Endothelial cell (in vitro differentiated cells): ENCODE measurements at places on chromosomes 6 and 20. TPM values are rescaled to one million over a fixed set of nuclear protein-coding genes. Genes with fewer than 3 reads are reported as not detected.

The FOXA2 gene
- total RNA-seq, result 0.59 TPM

DNA sequence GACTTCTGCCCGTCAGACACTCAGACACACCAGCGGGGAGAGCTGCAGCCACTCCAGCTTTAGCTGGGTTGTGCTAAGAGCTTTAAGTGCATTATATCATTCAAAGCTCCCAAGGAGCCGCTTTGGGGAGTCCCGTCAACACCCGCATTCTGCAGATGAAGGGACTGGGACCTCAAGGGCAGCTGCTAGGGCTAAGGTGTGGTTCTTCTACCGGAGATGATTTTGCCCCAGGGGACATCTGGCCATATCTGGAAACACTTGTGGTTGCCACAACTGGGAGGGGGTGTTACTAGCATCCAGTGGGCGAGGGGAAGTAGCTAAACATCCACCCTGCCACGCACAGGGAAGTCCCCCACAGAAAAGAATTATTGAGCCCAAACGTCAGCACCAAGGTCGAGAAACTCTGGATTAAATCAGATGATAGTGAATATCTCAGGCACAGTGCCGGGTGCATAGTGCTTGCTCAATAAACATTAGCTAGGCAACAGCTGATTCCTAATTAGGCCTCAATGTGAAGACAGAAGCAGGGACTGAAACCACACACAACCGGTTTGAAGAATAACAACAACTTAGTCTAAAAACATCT, 29.6 kb downstream of the PMEPA1 start:
- H3K27me3 ChIP-seq, result peaks cover 16% of the 10 kb centered on the region
- H3K36me3 ChIP-seq, result peaks cover 32% of the 10 kb centered on the region
- H3K4me1 ChIP-seq, result peaks cover 78% of the 10 kb centered on the region
- no peak for DNase-seq
- no peak overlapping the region for H3K4me3 ChIP-seq

DNA sequence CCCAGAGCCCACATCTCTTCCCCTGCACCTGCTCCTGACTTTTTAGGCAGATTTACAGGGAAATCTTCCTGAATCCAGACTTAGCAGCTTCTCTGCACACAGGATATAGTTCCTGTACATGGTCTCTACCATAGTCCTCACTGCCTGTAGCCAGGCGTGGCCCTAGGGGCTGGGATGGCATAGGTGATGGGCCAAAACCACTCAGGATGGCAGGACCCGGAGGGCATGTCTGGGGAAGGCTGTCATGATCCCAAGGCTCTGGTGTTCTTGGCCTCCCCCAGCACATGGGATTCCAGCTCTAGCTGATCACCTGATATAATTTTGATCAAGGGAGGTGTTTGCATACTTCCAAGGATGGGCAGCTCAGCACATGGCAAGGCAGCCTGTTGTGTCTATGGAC, 58.0 kb downstream of the TOX2 start:
- H3K27ac ChIP-seq, result no peak overlapping the region
- peaks cover 2% of the 10 kb centered on the region for H3K4me1 ChIP-seq
- no peak for DNase-seq
- H3K27me3 ChIP-seq, result no peaks in the 10 kb centered on the region
- no peak overlapping the region for H3K4me3 ChIP-seq

- peaks cover 30% of the 10 kb centered on the region for H3K4me1 ChIP-seq
- H3K27me3 ChIP-seq, result no peaks in the 10 kb centered on the region
- no peak for DNase-seq
Measured at GRCh38 chr20:38452880-38453624, 17.9 kb upstream of the SNHG17 start.

DNA sequence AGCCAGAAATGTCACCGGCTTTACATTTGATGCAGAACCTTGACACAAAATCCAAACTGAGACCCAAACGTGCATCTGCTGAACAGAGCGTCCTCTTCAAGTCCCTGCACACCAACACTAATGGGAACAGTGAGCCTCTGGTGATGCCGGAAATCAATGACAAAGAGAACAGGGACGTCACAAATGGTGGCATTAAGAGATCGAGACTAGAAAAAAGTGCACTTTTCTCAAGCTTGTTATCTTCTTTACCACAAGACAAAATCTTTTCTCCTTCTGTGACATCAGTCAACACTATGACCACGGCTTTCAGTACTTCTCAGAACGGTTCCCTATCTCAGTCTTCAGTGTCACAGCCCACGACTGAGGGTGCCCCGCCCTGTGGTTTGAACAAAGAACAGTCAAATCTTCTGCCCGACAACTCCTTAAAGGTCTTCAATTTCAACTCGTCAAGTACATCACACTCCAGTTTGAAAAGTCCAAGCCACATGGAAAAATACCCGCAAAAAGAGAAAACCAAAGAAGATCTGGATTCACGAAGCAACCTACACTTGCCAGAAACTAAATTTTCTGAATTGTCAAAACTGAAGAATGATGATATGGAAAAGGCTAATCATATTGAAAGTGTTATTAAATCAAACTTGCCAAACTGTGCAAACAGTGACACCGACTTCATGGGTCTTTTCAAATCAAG, 108.4 kb downstream of the RTN4IP1 start:
- no peaks in the 10 kb centered on the region for H3K36me3 ChIP-seq
- H3K27me3 ChIP-seq, result no peaks in the 10 kb centered on the region
- H3K4me1 ChIP-seq, result no peaks in the 10 kb centered on the region
- H3K4me3 ChIP-seq, result no peak overlapping the region
